Naive thymus-derived CD8-positive, alpha-beta T cell (primary cell): ENCODE measurements at places on chromosomes 2 and 18. TPM values are rescaled to one million over a fixed set of nuclear protein-coding genes. Genes with fewer than 3 reads are reported as not detected.

Gene STARD6
- not detected for total RNA-seq

Gene GPR155
- 27.2 TPM for total RNA-seq

Gene SPC25
- total RNA-seq = not detected

Gene CRACDL
- total RNA-seq = 2.0 TPM

Gene MAP3K19
- not detected for total RNA-seq

Gene CRYGA
- total RNA-seq = not detected

Gene NEB
- 1.7 TPM for total RNA-seq

Gene RAB11FIP5
- total RNA-seq = 7.4 TPM

Gene LYPD1
- not detected for total RNA-seq
